ENCODE measurements at places on chromosomes 3 and 15. TPM values are rescaled to one million over a fixed set of nuclear protein-coding genes. Genes with fewer than 3 reads are reported as not detected.

Gene CYP8B1
- total RNA-seq: not detected

Gene TRIM71
- not detected for total RNA-seq

Gene CPLX3
- total RNA-seq: 24.5 TPM

Gene C3orf22
- total RNA-seq: not detected

Gene GRAMD2A
- total RNA-seq: not detected

Gene PGBD4
- 2.2 TPM for total RNA-seq

DNA sequence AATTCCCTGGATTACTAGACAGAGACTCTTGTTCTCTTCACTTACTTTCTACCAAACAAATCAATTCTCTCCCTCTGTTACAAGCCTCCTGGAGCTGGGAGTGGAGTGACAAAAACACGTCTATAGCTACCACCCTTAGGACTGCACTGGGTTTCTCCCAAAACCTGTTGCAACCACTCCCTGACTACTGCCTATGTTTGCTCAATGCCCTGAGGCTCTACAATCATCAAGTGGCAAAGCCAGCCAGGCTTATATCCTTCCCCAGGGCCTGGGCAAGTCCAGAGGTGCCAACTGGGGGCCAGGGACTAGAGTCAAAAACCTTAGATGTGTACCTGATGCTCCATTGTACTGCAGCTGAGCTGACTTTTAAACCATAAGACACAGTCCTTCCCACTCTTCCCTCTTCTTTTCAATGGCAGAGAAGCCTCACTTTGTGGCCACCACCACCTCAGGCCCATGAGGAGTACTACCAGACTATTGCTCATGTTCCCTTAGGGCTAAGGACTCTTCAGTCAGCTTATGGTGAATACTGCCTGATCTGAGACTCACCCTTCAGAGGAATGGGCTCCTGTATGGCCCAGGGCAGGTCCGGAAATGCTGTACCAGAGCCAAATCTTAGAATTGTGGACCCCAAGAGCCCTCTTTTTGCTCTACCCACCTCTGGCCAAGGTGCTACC, 125.4 kb upstream of the PLCL2 start:
- no peak for DNase-seq

GRCh38 chr15:29800491-29801366, 21.5 kb downstream of the TJP1 start:
- no peak for DNase-seq

GRCh38 chr3:117955196-117955595, 1079.5 kb downstream of the IGSF11 start:
- DNase-seq: no peak

DNA sequence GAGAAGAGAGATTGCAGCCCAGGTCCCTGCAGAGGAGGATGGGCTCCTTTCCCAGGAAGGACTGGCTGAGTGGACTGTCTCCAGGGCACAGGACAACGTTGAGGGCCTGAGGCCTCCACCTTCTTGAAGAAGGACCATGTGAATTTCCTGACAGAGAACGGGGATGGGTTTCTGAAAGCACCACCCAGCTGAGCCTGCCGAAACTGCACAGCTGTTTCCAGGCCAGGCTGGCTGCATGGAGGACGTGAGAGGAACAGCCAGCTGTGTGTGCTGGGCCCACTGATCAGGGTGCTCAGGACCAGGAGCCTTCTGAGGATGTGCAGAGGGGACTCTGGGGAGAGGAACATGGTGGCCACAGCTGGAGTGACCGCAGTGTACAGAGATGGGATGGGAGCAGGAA, 39.2 kb downstream of the HMCES start:
- no peak for DNase-seq

DNA sequence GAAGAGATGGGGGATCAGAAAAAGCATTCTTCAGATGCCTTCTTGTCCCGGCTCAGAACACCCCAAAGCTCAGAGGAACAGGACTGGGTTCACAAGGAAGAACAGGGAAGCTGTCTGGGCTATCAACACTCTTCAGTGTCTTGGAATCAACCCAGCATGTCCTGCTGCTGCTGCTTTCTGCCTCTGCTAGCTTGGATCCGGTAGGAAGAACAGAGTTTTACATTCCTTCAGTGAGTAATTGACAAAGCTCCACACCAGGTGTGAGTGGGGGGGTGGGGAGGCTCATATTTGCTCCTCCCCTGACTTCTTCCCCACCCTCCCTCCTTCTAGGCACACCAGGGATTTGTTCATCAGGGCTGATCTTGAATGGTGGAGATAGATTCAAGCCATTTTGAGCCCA, 13.1 kb upstream of the ETV5 start:
- no peak for DNase-seq

DNA sequence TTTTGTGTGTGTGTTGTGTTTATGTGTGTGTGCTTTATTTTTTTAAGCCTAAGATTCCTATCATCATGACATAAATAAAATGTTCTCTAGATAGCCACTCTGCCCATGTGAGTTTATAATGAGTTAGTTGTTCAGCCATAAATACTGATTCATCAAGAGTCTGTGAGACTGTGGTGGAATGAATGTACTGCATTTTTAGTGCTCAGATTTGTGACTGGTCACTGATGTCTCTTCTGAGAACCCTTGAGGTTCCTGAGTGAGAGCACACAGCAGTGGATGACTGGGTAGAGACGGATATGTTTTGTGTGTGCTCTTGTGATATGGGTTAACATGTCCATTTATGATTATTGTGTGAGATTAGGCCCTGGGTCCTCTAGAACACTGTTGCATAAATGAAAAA, 51.2 kb downstream of the SETD5 start:
- no peak for DNase-seq

GRCh38 chr3:134495980-134496379, 10.1 kb downstream of the CEP63 start:
- no peak for DNase-seq

GRCh38 chr15:81155375-81156218, 21.5 kb downstream of the CFAP161 start:
- no peak for DNase-seq

- DNase-seq: no peak
These were observed 606.9 kb upstream of the KCNMB2 start for GRCh38 chr3:177929310-177929709.

- no peak for DNase-seq
These were observed 183.2 kb downstream of the GAP43 start for GRCh38 chr3:115806501-115806900.

DNA sequence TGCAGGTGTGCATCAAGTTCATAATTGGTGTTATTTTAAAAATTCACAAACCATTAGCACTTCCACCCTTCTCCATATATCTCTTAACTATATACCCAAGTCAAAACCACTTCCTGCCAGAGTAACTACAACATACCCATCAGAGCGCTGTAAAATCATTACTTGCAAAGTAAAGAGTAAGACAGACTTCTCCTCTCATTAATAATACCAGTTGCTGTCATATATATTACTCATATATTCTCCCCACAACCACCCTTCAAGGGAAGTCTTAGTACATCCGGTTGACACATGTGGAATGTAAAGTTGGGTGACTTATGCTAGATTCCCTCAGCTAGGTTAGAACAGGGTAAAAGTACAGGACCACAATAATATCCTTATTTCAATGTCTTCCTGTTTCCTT, 5.6 kb downstream of the TERC start:
- DNase-seq: no peak

- DNase-seq: no peak
These were observed 92.1 kb upstream of the TNFSF10 start for GRCh38 chr3:172615296-172615695.

GRCh38 chr3:12716605-12717151, 42.4 kb downstream of the TMEM40 start:
- DNase-seq: no peak

DNA sequence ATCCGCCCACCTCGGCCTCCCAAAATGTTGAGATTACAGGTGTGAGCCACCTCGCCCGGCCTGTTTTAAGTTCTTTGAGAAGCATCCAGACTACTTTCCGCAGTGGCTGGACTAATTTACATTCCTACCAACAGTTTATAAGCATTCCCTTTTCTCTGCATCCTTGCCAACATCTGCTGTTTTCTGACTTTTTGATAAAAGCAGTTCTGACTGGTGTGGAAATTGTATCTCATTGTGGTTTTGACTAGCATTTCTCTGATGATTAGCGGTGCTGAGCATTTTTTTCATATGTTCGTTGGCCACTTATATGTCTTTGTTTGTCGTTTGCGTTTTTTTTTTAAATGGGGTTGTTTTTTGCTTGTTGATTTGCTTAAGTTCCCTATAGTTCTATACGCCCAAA, 208.4 kb upstream of the DPPA4 start:
- no peak for DNase-seq

DNA sequence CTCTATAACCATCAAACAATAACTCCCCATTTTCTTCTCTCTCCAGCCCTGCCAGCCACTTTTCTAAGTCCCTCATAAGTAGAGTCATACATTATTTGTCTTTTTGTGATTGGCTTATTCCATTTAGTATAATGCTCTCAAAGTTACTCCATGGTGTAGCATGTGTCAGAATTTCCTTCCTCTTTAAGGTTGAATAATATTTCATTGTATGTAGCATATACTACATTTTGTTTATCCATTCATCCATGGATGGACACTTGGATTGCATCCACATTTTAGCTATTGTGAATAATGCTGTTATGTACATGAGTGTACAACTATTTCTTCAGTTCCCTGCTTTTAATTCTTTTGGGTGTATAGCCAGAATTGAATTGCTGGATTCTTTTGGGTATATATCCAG, 138.4 kb downstream of the ATG7 start:
- no peak for DNase-seq
